ENCODE measurements at places on chromosomes 1 and 21. TPM values are rescaled to one million over a fixed set of nuclear protein-coding genes. Genes with fewer than 3 reads are reported as not detected.

TMEM51 gene
- total RNA-seq: 25.3 TPM

NPHS2 gene
- total RNA-seq: not detected

NGF gene
- total RNA-seq: 15.7 TPM

CELA3A gene
- 25.4 TPM for total RNA-seq

UTS2 gene
- not detected for total RNA-seq

LCA5L gene
- 1.2 TPM for total RNA-seq

SMG5 gene
- total RNA-seq: 50.7 TPM

AADACL4 gene
- total RNA-seq: not detected

DNA sequence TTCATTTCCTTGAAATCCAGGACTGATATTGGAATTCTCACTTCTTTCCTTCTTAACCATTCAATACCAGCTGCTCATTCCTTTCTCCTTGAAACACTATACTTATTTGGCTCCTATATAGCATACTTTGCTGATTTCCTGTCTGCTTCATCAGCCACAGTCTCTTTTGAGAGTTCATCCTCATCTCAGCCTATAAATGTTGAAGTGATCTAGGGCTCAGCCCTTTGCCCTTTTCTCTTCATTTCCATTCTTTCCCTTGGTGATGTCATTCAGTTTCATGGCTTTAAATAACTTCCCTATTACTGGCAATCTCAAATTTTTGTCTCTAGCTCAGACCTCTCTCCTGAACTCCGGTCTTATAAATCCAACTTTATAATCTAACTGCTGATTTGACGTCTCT is 24.1 kb upstream of the RABGAP1L start:
- H3K27me3 ChIP-seq: no peaks in the 10 kb centered on the region
- DNase-seq: no peak
- no peaks in the 10 kb centered on the region for H3K36me3 ChIP-seq
- no peak overlapping the region for H3K4me3 ChIP-seq

DNA sequence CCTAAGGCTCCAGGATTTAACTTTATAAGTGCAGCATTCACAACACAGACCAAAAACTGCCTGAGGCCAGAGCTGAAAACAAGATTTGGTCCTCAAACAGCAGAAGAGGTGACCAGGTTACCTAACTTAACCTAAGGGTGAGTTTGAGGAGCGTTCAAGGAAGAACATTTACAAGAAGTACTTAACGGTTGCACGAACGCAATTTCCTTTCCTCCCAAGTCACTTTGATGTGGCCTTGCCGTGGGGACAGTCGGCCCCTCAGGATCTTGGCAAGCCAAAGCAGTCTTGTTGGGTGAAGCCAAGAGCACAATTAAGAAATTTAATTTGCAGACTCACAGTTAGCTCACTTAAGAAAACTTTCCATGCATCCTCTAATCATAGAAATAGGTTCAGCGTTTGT is 202.6 kb upstream of the COA6 start:
- H3K27me3 ChIP-seq: no peaks in the 10 kb centered on the region
- no peak overlapping the region for H3K27ac ChIP-seq
- no peak for DNase-seq

GRCh38 chr1:207064561-207064960 is 11.5 kb downstream of the PFKFB2 start:
- H3K27ac ChIP-seq: no peak overlapping the region
- DNase-seq: no peak
- H3K36me3 ChIP-seq: no peaks in the 10 kb centered on the region

- no peaks in the 10 kb centered on the region for H3K27me3 ChIP-seq
- no peaks in the 10 kb centered on the region for H3K36me3 ChIP-seq
- peaks cover 7% of the 10 kb centered on the region for H3K4me1 ChIP-seq
- no peak overlapping the region for H3K27ac ChIP-seq
- no peak for DNase-seq
Observed at GRCh38 chr1:93976291-93976690, 67.1 kb upstream of the GCLM start.

- DNase-seq: no peak
- H3K4me3 ChIP-seq: no peak overlapping the region
- H3K27ac ChIP-seq: no peak overlapping the region
- peaks cover 4% of the 10 kb centered on the region for H3K4me1 ChIP-seq
Observed at GRCh38 chr1:226691247-226691646, 47.8 kb downstream of the ITPKB start.

DNA sequence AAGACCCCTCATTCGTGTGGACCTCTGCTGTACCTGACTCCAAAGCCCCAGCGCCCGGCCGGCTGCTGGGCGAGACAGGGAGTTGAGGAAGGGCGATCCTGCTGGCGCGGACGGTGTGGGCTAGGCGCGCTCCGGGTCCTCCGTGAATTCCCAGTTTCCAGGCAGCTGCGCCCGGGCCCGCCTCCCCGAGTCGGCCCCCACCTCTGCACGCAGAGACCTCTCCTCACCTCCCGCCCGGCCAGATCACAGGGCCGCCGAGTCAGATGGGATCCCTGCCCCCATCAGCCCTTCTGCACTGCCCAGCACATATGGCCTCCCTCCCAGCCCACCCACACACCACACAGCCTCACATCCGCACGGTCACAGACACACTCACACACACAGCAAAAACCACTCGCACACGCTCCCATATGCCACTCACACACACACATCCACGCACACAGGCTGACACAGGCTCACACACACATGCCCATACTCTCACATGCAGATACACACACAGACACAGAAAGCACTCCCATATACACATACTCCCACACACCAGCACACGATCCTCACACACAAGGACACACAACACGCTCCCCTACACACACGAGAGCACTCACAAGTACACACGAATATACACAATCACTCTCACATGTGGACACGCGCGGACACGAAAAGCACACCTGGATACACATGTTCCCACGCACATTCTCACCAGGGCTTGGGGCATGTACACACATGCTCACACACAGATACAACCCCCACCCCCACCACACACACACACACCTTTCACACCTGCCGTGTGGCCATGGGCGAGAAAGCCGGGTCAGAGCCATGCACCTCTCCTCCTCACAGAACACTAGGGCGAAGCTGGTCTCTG is 7.2 kb upstream of the GUCA2B start:
- H3K36me3 ChIP-seq: no peaks in the 10 kb centered on the region
- H3K27ac ChIP-seq: no peak overlapping the region
- no peak for DNase-seq

- H3K4me3 ChIP-seq: no peak overlapping the region
- no peak for DNase-seq
- H3K27ac ChIP-seq: no peak overlapping the region
- no peaks in the 10 kb centered on the region for H3K36me3 ChIP-seq
- H3K4me1 ChIP-seq: no peaks in the 10 kb centered on the region
Observed at GRCh38 chr1:37892151-37893047, 33.0 kb upstream of the MTF1 start.

DNA sequence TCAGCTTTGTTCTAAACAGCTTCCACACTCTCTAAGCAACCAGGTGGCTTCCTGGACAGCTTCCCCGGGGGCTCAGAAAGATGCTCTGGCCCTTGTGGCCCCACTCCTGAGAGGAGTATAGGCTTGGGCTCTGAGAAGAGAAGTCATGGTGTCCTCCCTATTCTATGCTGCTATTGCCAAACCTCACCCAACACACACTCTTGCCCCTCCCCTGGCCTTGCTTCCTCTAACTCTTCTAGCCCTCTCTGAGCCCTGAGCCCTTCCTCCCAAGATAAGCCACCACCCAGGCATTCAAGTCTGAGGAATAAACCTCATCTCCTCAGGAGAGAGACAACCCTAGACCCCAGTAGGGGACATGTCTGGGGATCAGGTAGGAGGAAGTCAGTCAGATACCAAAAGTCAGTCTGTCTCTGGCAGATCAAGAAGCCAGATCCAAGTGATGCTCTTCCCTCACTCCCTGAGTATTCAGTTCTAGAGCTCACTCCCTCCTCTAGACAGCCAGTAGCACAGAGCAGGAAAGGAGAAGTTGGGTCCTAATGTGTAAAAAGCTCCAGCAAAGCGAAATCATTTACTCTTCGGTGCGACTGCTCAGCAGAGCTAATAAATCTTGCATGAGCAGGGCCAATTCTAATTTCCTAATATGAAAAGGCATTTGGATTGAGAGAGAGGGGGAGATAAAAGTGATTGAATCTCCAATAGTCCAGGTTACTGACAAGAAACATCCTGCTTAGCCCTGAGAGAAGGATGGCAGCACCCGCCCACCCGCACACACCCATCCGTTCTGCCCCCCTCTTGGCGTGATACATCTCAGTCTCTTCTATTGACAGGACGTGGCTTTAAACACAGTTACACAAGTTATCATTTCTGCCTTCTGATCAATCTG is 50.5 kb downstream of the DMAP1 start:
- H3K36me3 ChIP-seq: no peaks in the 10 kb centered on the region
- no peak for DNase-seq

- peaks cover 16% of the 10 kb centered on the region for H3K4me1 ChIP-seq
- DNase-seq: peak; percentile 47
- no peaks in the 10 kb centered on the region for H3K27me3 ChIP-seq
- peak overlapping the region; percentile 93 for H3K27ac ChIP-seq
- peak overlapping the region; percentile 92 for H3K4me3 ChIP-seq
Observed at GRCh38 chr1:223712850-223713474, 623 bp downstream of the CAPN2 start.

DNA sequence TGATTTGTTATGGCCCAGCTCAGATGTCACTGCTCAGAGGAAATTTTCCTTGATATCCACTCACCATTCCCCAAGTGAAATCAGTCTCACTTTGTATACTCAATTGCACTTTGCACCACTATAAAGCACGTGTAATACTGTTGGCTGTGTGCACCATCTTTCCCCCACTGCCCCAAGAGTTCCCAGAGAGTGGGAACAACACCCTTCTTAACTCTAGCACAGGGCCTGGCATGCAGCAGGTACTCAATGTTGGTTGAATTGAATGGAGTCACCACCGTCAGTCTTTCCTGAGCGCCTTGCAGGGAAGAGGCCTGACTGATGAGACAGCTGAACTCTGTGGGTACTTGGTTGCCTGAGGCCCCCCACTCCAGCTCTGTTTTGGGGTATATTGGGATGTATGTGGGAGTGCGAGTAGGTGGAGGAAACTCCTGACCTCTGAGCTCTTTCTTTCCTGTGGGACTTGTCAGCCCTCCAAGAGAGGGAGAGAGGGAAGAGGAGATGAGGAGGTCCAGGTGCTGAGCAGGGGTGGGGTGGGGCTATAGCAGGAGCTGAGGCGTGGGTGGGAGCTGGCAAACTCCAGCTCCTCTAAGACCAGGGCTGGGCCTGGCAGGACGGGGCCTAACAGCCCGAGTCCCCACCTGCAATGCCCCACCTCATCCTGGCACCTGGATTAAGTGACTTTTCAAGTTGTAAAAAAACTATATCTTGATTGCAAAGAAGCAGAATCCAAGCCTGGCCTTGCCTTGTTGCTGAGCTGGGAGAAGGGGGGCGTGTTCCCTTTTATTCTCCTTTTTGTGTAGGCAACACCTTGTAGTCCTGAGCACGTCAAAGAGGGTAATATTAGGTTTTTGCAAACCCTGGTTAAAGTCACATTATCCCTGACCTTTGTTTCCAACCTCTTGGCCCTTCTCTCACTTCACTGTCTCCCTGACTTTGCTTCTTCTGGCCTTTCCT is 19.4 kb upstream of the WASF2 start:
- H3K27me3 ChIP-seq: no peaks in the 10 kb centered on the region
- H3K36me3 ChIP-seq: no peaks in the 10 kb centered on the region
- no peak overlapping the region for H3K4me3 ChIP-seq
- H3K27ac ChIP-seq: no peak overlapping the region

- no peaks in the 10 kb centered on the region for H3K4me1 ChIP-seq
- DNase-seq: no peak
- H3K36me3 ChIP-seq: no peaks in the 10 kb centered on the region
- no peak overlapping the region for H3K4me3 ChIP-seq
- no peak overlapping the region for H3K27ac ChIP-seq
Observed at GRCh38 chr1:221778535-221779142, 36.8 kb upstream of the DUSP10 start.

DNA sequence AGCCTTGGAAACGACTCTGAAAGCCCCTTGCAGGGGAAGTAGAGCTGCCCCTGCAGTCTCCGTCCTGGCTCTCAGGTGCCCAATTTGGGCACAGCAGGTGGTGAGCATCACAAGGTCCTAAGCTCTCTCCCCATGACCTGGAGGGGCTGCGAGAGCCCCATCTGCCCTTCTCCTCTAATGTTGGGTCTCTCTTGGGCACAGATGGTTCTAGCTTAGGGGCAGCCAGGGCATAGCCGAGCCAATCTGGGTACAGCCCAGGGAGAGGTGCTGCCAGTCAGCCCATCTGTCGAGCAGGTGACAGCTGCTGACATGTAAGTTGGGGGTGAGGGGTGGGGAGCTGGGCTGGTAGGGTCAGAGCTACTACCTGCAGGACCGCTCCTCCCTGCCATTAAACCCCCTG is 50.7 kb downstream of the SYT2 start:
- H3K4me3 ChIP-seq: no peak overlapping the region
- no peaks in the 10 kb centered on the region for H3K27me3 ChIP-seq
- no peak overlapping the region for H3K27ac ChIP-seq

DNA sequence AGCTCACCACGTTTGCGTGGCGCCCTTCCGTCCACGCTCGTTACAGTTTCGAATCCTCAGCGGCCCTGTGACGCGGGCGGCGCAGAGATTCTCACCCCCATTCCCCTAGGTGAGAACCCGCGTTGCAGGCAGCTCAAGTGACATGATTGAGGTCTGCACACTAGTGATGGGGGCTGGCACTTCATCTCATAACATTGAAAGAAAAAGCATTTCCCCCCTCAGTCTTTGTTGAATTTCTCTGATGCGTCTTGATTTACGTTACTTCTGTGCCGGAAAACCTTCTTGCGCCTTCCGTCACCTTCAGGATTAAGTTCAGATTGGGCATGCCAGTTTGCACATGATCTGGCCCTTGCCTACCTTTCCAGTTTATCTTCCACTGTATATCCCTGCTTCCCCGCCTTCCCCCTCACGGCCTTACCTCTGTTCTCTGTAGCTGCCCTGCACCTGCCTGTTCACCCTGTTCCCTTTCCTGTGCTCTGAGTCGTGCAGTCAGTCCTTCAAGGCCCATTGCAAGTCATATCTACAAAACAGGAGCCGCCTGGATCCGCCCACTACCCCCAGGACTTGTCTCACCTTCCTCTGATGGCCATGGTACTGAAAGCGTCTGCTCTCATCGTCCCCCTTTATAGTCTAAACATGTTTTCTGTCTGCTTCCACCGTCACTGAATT is 1.1 kb downstream of the CTPS1 start:
- H3K4me3 ChIP-seq: peak overlapping the region; percentile 61
- no peak for DNase-seq
- peaks cover 18% of the 10 kb centered on the region for H3K4me1 ChIP-seq
- H3K36me3 ChIP-seq: no peaks in the 10 kb centered on the region
- H3K27ac ChIP-seq: peak overlapping the region; percentile 89

GRCh38 chr1:230891413-230891812 is 23.1 kb upstream of the C1orf198 start:
- no peaks in the 10 kb centered on the region for H3K36me3 ChIP-seq
- H3K4me3 ChIP-seq: no peak overlapping the region
- DNase-seq: no peak
- H3K4me1 ChIP-seq: no peaks in the 10 kb centered on the region
- H3K27ac ChIP-seq: no peak overlapping the region

Data from ovary (tissue), 10 donors.